OCI-LY7 (cell line): ENCODE measurements at places on chromosomes 5 and 9.

DNA sequence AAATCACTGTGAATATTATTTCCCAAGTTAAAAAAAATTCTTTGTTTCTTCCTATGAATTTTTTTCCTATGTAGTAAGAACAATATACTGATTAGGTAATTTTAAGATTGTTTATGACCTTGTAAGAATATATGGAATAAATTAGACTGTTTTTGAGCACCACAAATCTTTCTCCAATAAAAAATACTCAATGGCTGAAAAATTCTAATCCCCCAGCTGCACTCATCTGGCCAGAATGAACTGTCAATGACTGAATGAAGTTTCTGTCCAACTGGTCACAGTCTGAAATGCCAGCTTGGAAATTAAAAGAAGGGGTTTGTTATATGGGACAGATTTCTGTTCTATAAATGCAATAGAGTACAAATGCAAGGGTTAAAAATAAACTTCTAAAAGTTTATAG is 569.5 kb upstream of the SEMA6A start:
- DNase-seq = no peak

DNA sequence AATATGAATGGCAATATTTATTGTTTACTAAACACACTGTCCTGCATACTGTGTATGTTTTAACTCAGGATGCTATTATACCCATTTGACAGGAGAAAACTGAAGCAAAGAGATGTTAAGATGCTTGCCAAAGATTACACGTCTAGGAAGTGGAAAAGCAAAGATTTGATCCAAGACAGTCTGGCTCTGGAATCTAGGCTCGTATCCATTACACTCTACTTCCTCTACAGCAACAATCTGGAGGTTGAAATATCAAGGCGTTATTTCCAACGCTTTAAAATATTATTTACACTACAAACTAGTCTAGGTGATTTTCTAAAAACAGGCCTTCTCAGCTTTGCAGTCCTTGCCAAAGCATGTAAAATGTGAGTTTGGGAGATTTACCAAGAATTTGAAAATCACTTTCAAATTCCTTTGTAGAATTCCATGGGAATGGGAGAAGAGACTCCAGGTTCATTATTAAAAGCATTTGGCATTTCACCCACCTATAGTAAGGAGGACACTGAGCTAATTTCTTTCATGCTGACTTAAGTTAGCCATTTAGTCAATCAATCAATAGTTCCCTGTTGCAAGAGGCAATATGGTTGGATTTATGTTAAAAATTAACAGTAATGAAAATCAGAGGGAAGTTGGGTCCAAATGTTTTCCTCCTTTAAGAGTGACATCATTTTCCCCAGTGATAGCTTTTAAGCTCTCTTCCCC is 356.3 kb upstream of the SMARCA2 start:
- no peak for DNase-seq

GRCh38 chr9:77898864-77899263 is 132.7 kb downstream of the GNAQ start:
- DNase-seq = no peak

DNA sequence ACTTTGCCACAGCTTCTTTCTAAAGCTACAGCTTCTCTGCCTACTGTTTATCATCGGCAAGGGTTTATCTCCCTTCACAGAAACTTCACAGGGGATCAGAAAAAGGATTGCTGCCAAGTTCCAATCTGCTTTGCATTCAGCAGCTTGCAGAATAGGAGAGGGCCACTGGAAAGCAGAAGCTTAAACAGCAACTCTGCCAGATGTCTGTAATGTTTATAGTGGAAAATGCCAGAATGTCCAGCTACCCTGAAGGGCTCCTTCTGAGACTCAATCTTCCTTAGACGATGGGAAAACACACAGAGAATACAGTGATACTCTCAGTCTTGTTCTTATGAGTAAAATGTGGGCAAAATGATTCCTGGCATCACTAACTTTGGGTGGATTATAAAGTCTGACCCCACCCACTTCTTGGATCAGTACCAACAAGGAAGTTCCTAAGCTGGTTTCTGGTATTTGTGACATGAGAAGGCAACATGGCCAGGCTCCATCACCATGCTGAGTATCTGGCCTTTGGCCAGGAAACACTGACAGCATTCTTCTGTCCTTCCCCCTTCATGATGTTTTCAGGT is 19.0 kb downstream of the STOM start:
- no peak for DNase-seq

DNA sequence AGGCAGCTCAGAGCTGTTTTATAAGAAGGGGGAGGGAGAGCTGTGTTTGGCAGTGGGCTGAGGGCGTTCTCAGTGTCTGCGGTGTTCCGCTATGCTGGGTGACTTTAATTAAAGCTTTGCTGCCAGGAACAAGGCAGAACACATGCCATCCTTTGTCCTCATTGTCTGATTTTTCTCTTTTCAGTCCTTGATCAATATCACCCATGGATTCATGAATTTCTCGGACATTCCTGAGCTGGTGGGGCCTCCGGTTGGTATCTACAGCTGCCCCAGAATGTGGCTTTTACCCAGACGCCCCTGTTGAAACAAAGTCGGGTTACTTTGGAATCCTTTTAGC is 66.5 kb upstream of the TGFBR1 start:
- DNase-seq = no peak

GRCh38 chr5:131109540-131110255 is 55.4 kb downstream of the HINT1 start:
- DNase-seq = peak; percentile 47

GRCh38 chr5:134177369-134178095 is 782 bp upstream of the SKP1 start:
- peak; percentile 28 for DNase-seq

DNA sequence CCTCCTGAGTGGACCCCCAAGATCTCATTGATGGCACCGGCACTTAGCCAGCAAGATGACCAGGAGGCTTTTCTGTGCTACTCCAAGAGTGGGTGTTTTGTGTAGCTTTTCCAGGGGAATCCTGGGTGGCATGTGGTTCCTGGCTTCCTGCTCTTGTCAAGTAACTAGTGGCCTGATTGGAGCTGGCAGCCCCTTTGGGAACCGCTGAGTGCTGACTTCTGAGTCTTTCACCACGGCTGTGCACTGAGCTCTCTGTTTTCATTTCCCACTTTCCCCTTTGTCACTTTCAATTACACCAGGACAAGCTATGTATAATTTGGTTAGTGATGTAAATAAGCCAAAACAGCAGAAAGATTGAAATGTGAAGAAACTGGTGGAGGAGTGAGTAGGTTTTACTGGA is 255.4 kb downstream of the GOLPH3 start:
- no peak for DNase-seq

DNA sequence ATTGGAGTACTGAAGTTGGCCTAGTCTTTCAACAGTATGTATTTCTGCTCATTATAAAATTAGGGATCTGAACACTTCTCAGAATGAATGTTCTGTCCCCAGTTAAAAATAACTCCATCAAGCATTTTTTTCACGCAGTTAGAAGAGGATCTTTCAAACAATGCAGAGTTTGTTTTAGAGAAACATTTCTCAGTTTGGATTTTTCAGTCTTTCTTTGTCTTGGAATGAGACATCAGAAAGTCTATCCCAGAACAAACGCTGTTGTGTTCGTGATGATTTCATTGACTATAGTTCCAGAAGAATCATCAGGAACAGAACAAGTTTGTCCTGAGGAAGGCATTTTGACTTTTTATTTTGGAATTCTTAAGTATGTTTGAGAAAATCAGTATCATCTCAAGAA is 218.7 kb downstream of the ARRDC3 start:
- no peak for DNase-seq

- DNase-seq = no peak
Measured at GRCh38 chr9:81605170-81605670, 84.1 kb downstream of the TLE1 start.

GRCh38 chr5:558326-558725 is 34.1 kb upstream of the SLC9A3 start:
- DNase-seq = no peak

- no peak for DNase-seq
Measured at GRCh38 chr9:14183001-14183400, 130.9 kb downstream of the NFIB start.

DNA sequence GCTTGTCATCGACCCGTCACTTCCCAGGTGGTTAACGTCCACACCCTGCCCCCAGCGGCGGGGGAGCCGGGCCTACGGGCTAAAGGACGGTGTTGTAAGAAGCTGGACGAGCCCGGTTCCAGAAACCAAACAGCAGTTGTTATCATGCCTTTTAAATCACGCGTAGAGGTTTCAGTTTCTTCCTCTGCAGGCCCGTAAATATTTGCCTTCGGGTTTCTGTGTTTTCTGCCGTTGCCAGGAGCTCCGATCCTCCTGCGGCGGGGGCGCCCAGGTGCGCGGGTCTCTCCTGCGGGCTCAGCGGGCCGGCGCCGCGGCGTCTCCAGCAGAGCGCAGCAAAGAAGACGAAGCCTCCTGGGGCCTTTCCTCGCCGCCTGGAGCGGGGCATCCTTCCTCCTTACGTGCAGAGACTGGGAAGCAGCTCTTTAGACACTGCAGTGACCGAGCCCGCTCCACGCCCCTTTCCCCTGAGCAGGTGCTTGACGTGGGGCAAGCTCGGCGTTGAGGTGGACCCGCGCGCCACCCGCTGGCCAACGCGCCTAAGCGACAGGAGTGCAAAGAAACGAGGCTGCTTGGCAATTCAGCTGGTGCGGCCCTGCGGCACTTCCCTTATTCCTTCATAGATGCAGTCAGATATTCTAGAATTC is 21.8 kb upstream of the TTC1 start:
- peak; percentile 65 for DNase-seq

- DNase-seq = no peak
Measured at GRCh38 chr5:110294281-110294680, 432.2 kb downstream of the TMEM232 start.

DNA sequence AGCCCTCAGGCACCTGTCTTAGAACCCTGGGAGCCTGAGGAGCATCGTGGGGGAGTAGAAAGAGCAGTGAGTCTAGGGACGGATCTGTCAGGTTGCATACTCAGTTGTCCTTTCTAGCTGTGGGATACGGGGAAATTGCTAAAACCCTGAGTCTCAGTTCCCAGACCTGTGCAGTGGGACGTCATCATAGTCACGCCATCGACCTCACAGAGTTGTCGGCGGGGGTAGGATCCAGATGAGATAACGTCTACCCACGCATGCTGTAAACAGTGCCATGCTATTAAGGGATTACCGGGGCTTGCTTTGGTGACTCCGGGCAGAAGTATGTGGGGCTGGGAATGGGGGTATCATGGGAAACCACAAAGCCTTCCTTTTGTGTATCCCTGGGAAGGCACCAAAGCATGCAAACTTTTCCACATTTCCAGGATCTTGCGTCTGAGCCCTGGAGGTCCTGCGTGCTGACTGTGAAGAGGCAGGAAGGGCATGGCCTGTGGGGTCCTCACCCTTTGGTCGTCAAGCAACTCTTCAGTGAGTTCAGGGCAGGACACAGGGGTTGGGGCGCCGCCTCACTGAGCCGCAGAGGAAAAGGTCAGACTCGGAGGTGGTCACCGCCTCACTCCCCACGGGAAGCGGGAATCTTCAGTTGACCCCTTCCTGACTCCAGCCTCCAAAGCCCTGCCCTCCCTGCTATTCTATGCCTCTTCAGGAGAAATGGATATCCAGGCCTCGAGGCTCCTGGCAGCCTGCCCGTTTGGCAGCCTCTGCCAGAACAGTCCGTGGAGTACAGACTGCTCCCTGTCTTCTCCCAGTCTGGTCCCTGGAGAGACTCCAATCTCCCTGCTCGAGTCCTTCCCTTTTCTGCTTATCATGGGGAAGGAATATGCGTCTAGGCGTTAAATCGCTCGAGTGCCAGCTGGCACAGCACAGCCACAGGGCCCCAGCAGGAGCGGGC is 186.8 kb upstream of the KLF9 start:
- DNase-seq = no peak

GRCh38 chr9:20630241-20630943 is 8.1 kb upstream of the MLLT3 start:
- no peak for DNase-seq

- DNase-seq = no peak
Measured at GRCh38 chr9:129858167-129858962, 23.1 kb downstream of the USP20 start.

DNA sequence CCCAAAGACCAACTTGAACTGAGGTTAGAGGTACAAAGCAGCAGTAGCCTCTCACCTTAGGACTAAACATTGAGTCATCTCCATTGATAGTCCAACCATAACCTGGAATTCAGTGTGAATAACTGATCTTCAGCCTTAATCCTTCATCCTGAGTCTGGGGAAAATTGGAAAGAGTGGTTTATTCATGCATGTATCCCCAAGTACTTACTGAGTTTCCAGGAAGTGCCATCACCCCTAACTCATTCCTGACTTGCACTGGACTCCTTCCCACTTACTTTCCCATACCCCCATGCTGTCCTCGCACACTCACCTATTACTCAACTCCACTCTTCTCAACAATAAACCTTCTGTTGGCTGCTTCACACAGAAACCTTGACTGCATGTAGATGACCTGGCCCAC is 161.4 kb upstream of the ZNF462 start:
- no peak for DNase-seq
